ENCODE measurements at places on chromosomes 3 and 15.

DNA sequence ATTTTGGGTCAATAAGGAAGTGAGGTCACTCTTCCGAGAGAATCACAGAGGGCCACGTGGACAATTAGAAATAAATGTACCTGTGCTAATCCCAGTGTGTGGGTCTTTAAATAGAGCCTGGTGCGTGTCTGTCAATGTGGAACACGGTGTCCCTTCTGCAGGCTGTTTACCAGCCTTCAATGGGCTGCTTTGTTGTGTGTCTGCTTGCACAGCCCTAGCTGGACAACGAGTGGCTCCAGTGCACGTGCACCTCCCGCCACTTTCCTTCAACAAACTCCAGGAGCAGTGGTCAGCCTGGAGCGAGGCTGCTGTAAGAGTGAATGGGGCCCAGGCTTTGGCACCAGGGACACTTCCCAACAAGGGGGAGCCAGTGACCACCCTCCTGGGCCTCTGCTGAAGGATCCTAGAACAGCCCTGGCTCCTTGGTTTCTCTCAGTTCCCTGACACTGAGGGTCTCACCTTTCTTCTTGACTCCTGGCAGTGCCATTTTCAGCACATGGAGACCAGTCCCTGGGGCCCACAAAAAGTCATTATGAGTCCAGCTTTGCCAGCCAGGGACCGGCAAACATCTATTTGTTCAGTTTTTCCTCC is 76.1 kb downstream of the ISG20 start:
- H3K4me1 ChIP-seq = no peaks in the 10 kb centered on the region
- no peaks in the 10 kb centered on the region for H3K27me3 ChIP-seq
- DNase-seq = no peak
- H3K36me3 ChIP-seq = no peaks in the 10 kb centered on the region

- H3K27ac ChIP-seq = no peak overlapping the region
- no peaks in the 10 kb centered on the region for H3K36me3 ChIP-seq
- no peaks in the 10 kb centered on the region for H3K27me3 ChIP-seq
- H3K4me3 ChIP-seq = no peak overlapping the region
These were observed 687.4 kb upstream of the CFAP20DC start for GRCh38 chr3:59737241-59737640.

GRCh38 chr3:149494022-149494758 is 19.7 kb downstream of the TM4SF4 start:
- H3K4me3 ChIP-seq = no peak overlapping the region
- no peaks in the 10 kb centered on the region for H3K4me1 ChIP-seq
- peaks cover 8% of the 10 kb centered on the region for H3K27me3 ChIP-seq
- H3K27ac ChIP-seq = no peak overlapping the region

- no peak for DNase-seq
- no peaks in the 10 kb centered on the region for H3K27me3 ChIP-seq
- H3K36me3 ChIP-seq = no peaks in the 10 kb centered on the region
- no peak overlapping the region for H3K27ac ChIP-seq
These were observed 282.3 kb downstream of the SLC9A9 start for GRCh38 chr3:143565951-143566350.

Data from T-cell (primary cell).